ENCODE measurements at places on chromosomes 4 and X.
A peak's percentile ranks its signal among the peaks of the same experiment; 100 is the strongest.

GRCh38 chrX:8304668-8305067 lies 133.6 kb upstream of the VCX2 start:
- no peak for DNase-seq

- no peak for DNase-seq
Measured at GRCh38 chr4:155666344-155667221, at the start of gene GUCY1A1. TSS of gene GUCY1A1 (plus strand) at chr4:155666848. CDS start at chr4:155696868, 30,020 bp downstream.

DNA sequence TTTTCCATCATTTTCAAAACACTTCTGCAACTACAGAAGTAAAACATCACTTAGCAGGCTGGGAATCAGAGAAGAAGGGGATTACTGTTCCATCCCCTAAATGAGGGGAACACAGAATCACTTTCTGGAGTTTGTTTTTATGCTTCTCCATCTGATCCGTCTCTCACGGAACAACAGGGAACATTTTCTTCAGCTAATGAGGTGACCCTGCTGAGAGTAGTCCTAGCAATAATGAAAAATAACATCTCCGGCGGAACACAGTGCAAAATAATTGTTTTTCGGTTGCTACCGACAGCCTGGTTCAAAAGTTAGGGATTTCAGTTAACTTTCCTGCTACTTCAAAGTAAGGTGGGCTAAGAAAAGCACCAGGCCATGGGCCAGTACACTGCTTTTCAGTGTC lies 322.9 kb downstream of the UNC5C start:
- no peak for DNase-seq

DNA sequence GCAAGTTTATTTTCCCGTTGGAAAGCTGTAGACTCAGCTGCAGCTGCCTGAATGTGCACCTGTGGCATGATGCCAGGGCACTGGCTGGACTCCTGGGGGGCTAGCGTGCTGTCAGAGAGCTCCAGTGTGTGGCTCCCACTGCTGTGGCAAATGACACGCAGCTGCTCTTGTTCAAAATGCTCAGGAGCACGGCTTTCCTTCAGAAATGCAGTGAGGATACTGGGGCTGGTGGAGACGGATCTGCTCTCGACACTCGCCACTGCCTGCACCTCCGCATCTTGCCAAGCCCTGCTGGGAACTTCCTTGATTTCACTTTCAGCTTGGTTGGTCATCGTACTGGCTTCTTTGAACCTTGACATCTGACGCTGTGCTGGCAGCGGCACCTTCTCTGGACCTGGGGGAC lies 58.7 kb downstream of the GPRIN3 start:
- no peak for DNase-seq

DNA sequence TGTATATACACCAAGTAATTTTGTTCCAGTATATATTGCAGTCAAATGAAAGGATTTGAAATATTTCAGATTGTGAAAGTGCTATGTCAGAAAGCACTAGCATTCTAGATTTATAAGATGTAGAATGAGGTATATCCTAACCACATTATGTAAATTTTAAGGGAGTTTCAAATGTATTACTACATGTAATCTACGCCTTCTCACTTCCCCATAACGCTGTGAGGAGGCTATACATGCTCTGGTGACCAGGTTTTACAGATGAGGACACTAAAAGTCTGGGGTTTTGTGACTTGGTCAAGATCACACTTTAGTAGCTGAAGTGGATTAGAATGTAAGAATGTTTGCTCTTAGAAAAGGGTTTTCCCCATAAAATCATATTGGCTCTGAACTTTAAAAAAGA lies 8.1 kb downstream of the ENPEP start:
- no peak for DNase-seq

DNA sequence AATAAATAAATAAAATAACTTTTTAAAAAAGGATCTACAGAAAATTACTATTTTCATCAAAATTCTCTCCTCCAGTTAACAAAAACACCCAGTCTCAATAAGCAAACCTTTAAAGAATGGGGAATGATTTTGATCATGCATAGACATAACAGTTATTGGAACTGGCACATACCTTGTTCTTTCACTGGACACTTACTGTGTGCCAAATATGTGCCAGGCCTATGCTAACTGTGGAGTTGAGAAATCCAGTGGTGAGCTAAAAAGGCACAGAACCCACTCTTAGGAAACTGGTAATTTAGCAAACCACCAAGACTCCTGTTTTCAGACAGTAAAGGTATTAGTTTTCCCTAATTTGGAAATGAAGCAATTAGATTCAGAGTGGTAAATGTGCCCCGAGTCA lies 39.1 kb downstream of the CLOCK start:
- no peak for DNase-seq

DNA sequence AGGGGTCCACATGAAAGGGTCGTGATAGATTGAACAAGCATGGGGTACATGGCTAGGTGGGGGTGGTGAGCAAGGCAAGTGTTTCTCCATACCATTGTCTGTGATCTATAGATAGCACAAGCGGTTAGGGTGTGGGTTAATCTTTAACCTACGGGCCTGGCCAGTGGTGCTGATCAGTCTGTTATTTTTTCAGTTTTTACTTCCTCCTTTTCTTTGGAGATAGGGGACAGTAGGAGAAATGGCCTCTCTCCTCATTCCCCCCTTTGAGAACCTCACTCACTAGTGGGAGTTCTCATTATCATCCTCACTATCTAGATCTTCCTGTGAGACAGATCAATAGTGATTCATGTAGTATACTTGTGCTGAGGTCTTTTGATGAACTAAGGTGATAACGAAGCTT lies 16.2 kb upstream of the GPKOW start:
- DNase-seq: no peak

DNA sequence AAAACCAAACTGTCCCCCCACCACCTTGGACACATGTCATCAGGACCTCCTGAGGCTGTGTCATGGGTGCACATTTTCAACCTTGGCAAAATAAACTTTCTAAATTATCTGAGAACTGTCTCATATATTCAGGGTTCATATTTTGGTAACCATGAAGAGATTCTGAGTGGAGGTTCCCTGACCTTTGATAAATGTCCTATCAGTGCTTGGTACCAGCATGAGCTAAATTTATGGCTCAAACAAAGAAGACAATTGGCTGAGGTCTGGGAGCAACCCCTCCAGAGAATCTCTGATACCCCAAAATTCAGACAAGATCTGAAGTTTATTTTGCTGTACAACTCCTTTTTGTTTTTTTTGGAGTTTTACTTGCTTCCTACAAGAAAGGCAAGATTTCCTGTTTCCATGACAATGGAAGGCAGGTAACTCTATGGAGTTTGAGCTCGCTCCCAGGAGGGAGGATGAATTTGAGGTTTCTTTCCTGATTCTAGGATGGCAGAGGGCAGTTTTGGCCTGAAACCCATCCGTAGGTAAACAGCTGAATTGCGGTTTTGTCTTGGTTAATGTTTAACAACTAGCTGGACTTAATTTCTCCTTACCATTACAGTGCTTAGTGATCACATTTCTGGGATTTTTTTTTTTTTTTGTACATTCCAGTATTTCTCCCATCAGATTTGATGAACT lies 14.5 kb downstream of the UGT2B15 start:
- DNase-seq: no peak

GRCh38 chr4:153241970-153242838 lies 38.0 kb downstream of the TRIM2 start:
- no peak for DNase-seq

GRCh38 chr4:128582427-128582870 lies 227.1 kb upstream of the JADE1 start:
- DNase-seq: no peak

- DNase-seq: no peak
Measured at GRCh38 chr4:21757248-21757647, 191.3 kb downstream of the KCNIP4 start.

DNA sequence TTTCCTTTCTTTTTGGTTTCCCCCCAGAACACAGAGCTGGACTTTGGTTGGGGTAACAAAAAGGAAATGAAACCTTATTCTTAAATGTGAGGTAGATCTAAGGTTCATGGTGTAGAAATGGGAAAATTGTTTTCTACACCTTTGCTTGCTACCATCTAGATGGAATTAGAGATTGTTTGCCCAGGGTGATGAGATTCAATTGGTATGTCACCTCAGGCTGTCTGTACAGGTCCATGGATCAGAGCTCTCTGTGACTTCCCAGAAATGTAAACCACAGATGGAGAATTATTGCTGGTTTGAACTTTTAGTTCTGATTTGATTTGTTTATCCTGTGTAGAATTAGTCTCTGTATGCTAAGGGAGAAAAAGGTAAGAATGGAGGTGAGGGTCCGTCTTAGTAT lies 146.7 kb downstream of the PCDH7 start:
- DNase-seq: no peak

- DNase-seq: no peak
Measured at GRCh38 chr4:94352163-94352562, 9.5 kb upstream of the HPGDS start.

- DNase-seq: no peak
Measured at GRCh38 chr4:88533937-88534750, 10.6 kb upstream of the PYURF start.

GRCh38 chrX:97199501-97199900 lies 315.8 kb downstream of the RPA4 start:
- DNase-seq: no peak

- no peak for DNase-seq
Measured at GRCh38 chr4:97252615-97253154, 890.6 kb downstream of the STPG2 start.

DNA sequence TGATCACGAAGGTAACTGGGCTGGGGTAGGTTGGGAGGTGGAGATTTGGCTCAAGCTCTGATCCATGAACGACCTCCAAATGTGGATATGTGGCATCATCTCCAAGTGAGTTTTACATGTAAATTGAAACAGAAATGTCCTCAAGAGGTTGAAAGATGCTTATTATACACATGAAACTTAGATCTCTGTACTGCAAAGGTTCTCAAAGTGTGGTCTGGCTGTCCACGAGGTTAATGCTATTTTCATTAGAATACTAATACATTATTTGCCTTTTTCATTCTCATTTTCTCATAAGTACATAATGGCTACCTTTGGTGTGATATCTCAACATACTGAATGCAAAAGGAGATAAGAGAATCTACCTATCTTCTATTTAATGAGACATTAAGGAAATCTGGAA lies 198.2 kb downstream of the RASL11B start:
- DNase-seq: no peak

DNA sequence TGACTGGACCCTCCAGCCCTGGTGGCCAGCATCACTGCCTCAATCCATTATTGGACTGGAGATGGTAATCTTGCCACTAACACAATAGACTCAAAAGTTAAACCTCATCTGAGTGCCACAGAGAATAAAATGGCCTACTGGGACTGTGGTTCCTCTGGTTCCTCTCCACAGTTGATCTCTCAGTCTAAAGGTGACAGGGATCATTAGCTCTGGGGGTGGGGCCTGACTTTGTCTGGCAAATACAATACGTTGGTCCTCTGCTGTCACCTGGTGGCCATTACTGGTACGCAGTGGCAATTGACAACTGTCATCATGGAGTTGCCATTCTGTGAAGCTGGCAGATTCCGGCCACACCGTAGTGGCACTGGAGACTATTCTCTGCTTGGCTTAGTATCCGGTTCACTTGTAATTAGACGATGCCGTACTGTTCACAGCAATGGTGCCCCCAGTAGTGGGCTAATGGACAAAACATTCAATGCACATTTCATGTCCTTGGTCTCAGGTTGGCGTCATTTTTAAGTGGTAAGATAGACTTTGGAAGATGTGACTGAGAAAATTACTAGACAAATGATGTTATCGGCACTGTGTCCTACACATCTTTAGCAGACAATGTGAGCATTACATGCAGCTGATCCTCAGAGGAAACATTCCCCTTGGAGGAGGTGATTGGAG lies 6.7 kb downstream of the FGFBP2 start:
- peak; percentile 21 for DNase-seq

- no peak for DNase-seq
Measured at GRCh38 chr4:153274967-153275366, 69.5 kb upstream of the MND1 start.

GRCh38 chr4:5465529-5465928 lies 242.8 kb downstream of the EVC2 start:
- no peak for DNase-seq

GRCh38 chr4:8368998-8369397 lies 71.5 kb downstream of the ACOX3 start:
- no peak for DNase-seq

DNA sequence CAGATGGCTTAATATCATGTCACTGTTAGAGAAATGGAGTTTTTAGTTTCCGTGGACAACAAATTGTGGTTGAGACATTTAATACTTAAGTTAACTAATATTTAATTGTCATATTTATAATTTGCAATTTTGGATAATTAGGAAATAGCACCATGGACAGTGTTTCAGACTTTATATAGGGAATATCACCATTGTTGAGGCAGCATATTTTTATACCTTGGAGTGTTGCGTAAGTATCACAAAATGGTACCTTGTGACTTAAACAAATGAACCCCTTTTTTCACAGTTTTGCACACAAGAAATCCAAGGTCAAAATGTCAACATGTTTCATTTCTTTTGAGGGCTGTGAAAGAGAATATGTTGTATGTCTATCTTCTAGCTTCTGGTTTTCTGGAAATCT lies 539.9 kb downstream of the TECRL start:
- no peak for DNase-seq

All from NCI-H1694 (cell line).